ENCODE measurements at places on chromosomes 11 and 22.

- no peak for DNase-seq
Observed at GRCh38 chr22:50376085-50376651, 33.0 kb downstream of the PPP6R2 start.

DNA sequence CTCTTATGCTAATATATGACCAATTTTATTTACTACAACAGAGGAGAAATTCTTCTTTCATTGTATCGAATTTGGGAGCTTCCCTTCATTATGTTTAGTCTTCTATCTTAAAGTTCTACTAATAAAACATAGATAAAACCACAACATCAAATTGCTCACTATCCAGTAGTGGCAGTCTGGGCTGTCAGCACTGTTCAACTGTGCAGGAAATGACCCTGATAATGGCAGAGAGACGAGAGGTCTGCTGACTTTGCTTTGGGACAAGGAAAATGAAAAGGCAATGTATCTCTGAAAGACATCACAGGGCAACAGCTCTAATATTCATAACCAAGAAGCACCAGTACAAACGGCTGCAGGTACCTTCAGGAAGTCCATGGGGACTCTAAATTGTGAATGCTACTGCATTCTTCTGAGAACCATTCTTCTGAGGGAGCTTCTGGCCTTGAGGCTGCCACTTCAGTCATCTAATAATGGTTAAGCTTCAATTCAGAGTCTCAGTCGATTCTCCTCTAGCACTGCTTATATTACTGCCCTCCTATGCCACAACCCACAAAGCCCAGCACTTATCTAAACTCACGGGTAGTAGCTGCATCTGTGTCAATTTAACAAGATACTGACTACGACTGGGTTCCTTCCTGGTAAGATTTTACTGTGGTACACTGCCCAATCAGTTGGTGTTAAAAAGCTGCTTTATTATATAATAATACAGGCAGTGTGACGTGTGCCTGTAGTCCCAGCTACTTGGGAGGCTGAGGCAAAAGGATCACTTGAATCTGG is 44.2 kb downstream of the CKAP5 start:
- DNase-seq: no peak

GRCh38 chr11:125140233-125140632 is 24.3 kb upstream of the PKNOX2 start:
- no peak for DNase-seq

DNA sequence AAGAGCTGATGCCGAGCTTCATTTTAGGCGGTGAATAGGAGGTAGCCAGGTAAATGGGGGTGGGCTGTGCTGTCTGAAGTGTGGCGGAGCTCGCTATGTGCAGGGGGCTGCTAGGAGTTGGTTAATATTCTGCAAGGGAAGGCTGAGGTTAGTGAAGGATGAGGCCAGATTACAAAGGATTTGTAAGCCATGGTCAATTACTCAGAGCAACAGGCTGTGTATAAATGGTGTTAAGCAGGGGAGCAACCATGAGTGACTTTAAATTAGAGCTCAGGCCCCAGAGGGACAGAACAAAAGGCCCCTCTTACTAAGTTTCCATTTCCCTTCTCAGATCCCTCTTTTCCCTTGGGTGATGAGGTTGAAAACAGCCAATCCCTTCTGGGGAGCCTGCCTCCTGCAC is 7.3 kb upstream of the MCAM start:
- no peak for DNase-seq

DNA sequence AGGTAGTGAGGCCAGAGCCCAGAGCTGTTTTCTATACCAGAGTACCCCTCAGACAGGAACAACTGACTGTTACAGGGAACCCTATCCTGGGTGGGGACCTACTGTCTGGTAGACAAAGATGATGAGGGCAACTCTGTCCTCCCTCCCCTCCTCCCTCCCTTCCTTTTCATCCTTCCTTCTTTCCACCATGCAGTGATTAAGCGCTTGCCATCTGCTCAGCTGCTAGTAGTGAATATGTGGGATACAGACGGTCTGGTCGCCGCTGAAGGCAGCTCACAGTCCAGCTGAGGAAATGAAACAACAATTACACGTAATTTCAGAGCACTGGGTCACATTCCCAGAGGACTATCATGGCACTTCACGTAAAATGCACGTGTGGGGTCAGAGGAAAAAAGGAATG is 597.1 kb downstream of the BUD13 start:
- no peak for DNase-seq
